ENCODE measurements at places on chromosomes 7 and 10.

- DNase-seq: no peak
Observed at GRCh38 chr10:91756286-91756685, 41.9 kb upstream of the TNKS2 start.

DNA sequence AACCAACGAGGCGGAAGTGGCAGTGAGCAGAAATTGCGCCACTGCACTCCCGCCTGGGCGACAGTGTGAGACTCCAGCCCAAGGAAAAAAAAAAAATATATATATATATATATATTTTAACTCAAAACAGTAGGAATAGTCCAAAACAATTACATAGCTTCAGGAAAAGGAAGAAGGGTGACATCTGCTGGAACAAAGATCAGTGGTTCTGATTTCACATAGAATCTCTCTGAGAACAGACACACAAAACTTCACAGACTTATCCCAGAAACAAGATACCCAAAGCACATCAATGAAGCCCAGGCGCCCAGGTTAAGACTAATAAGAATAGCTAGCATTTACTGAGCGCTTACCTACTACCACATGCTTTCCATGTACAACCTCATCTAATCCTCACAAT, 45.0 kb downstream of the DNMBP start:
- DNase-seq: no peak

GRCh38 chr10:103235775-103236174, 9.9 kb upstream of the RPEL1 start:
- no peak for DNase-seq

- DNase-seq: no peak
Observed at GRCh38 chr10:23479798-23480473, 41.1 kb downstream of the OTUD1 start.

DNA sequence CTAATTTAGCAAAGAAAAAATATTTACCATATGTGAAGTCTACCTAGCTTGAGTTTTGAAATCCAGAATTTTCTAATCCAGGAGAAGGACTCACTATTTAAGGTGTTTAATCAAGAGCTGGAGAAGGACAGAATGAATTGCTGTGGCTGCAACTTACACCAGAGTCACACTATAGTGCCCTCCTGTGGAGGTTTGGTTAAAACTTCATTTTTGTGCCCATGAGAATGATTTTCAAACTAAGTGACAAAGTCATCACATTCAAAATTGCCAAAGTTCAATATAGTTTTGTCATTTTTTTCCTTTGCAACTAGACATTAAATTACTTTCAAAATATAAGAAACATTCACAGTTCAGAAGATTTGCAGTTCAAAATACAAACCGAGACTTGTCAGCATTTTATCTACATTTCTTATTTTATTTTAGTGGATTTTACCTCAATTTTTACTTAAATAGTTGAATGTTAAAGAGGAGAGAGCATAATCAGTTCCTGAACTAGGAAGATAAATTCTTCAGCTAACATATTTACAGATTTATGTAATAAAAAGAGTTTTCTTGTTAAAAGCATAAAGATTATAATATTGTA, 70.7 kb downstream of the CABCOCO1 start:
- DNase-seq: no peak

- no peak for DNase-seq
Observed at GRCh38 chr10:43881657-43882056, 233.0 kb upstream of the ZNF32 start.

GRCh38 chr10:90930070-90930837, 9.4 kb upstream of the ANKRD1 start:
- DNase-seq: no peak

DNA sequence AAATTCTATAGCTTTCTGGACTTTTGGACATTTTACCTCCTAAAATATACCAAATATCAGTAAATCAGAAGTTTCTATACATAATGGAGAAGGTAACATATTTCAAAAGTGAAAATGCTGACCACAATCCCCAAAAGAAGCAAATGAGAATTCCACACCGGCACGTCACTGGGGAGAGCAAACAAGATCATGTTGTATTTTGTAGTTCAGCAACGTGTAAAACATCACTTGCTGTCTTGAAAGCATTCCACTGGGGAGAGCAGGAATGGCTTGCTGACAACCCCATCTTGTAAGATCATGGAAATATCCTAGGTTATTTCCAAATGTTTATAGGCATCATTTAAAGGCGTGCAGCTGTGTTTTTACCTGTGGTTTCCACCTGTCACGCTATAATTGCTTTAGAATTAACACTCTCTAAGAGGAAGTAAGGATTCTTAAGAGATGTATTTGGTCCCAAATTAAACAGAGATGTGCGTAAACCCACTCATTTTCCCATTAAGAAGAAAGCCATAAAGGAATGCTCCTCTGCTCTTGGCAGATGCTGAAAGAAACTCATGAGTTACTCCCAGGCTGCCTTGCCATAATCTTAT, 397.1 kb upstream of the POT1 start:
- no peak for DNase-seq

GRCh38 chr10:59844436-59844835, 61.9 kb downstream of the CCDC6 start:
- DNase-seq: no peak

DNA sequence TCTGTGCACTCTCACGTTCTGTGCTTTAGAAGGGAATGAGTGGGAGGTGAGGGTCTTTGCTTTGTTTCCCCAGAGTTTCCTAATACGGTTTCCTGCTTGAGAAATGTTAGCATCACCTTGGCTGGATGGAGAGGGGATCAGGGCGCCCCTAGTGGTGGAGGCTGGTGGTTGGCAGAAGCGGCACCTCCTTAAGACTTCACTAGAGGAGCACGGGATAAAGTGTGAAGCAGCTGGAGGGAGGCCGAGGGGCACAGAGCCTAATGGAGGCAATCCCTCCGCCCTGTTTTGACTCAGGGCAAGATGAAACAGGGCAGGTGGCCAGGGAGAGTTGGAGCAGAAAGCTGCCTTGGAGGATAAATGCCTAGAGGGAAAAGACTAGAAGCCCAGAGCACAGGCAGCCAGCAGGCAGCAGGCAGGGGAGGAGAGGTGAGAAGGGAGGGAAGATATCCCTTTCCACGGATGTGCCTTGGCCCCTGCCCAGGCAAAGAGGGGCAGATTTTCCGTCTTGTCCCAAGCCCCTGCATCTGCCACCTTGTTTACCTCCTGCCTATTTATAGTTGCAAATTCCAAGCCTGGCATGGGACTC, 56.0 kb upstream of the BTRC start:
- DNase-seq: peak; percentile 36

GRCh38 chr7:151249034-151249731, 689 bp upstream of the SMARCD3 start:
- no peak for DNase-seq

DNA sequence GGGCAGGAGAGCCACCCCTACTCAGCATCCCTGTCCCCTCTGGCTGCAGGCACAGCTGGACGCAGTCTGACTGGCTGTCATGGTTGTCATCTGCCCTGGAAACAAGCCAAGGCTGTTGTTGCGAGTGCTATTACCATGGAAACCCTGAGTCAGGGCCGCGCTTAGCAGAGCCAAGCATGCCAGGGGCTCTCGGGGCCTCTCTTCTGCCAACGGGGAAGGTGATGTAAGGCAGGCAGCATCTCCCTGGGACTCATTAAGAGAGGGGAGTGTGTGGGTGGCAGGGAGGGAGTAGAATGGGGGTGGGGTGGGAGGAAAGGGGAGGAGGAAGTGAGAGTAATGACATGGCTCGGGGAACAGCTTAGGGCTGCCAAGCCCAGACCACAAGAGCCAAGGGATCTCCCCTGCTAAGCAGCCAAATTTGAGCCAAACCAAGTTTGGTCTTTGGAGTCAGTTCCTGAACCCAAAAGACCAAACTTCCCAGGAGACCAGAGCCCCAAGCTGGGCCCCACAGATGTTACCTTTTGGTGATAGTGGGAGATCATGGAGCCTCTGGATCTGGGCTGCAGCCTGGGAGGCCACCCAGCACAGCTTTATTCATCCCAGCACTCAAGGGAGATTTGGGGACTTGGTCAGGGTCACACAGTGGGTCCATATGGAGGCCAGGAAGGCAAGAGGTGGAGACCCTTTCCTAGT, 67.6 kb downstream of the TMEM130 start:
- no peak for DNase-seq

- DNase-seq: no peak
Observed at GRCh38 chr10:76031099-76031498, 599.7 kb downstream of the LRMDA start.

GRCh38 chr7:8200316-8200715, 61.7 kb downstream of the ICA1 start:
- no peak for DNase-seq

GRCh38 chr10:11282661-11283060, 265.0 kb downstream of the CELF2 start:
- no peak for DNase-seq

GRCh38 chr7:23889566-23889965, 179.5 kb downstream of the STK31 start:
- no peak for DNase-seq

DNA sequence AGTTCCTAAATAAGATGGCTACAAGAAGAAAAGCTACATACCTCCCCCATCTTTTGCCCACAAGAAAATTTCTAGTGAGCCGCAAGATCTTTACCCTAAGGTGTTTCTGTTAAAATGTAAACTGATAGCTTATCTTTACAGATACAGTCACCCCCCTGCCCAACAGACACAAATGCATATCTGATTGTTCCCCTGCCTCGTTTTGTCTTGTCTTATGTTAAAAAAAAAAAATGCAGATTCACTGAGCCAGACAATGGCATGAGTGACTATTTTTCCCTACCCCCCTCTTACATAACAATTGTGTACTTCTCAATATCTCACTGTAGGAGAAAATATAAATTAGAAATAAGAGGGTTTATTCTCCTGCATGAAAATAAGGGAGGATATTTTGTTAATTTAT, 8.5 kb downstream of the ZNF138 start:
- no peak for DNase-seq

GRCh38 chr7:52257890-52258289, 777.5 kb upstream of the POM121L12 start:
- DNase-seq: no peak

GRCh38 chr7:29808075-29808801, 1.9 kb downstream of the WIPF3 start:
- no peak for DNase-seq

- DNase-seq: no peak
Observed at GRCh38 chr10:122461367-122461728, at the start of gene HTRA1. Gene HTRA1, plus strand, starts transcription at chr10:122461553. Its CDS starts 100 bp downstream, at chr10:122461653.

DNA sequence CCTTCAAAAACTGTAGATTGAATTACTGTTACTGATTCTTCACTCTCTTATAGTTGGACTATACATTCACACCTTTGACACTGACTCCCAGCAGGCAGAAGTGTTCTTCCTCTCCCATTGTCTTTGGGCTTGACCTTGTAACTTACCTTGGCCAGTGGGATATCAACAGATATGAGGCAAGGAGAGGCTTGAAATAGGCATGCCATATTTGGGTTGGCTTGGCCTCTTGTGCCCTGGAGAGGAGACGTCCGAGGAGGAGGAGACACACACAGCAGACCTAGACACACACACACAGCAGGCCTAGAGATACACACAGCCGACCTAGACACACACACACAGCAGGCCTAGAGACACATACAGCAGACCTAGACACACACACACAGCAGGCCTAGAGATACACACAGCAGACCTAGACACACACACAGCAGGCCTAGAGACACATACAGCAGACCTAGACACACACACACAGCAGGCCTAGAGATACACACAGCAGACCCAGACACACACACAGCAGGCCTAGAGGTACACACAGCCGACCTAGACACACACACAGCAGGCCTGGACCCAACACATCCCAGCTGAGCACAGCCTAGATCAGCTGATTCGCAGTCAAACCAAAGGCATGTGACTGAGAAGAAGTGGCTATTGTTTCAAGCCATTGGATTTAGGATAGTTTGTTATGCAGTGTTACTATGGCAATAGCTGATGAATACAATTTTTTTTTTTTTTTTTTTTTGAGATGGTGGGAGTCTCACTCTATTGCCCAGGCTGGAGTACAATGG, 12.5 kb upstream of the GNA12 start:
- DNase-seq: no peak

GRCh38 chr7:150463461-150463860, 13.0 kb downstream of the GIMAP8 start:
- DNase-seq: no peak

All from stimulated activated CD8-positive, alpha-beta memory T cell treated with anti-CD3 and anti-CD28 coated beads, Interleukin-12 subunit alpha, Interleukin-12 subunit beta, amount 100 ng/mL, for 4 hours (primary cell).